ENCODE measurements at places on chromosomes 5 and 9. TPM values are rescaled to one million over a fixed set of nuclear protein-coding genes. Genes with fewer than 3 reads are reported as not detected.

The CDKN2B-AS1 gene
- 1.0 TPM for total RNA-seq

The SPATA31A3 gene
- total RNA-seq = not detected

The ADGRD2 gene
- total RNA-seq = not detected

The FAM153A gene
- 6.9 TPM for total RNA-seq

The PKD2L2 gene
- total RNA-seq = 0.74 TPM

The FAM193B gene
- 105 TPM for total RNA-seq

The PAEP gene
- not detected for total RNA-seq

The RANBP6 gene
- total RNA-seq = 25.1 TPM

DNA sequence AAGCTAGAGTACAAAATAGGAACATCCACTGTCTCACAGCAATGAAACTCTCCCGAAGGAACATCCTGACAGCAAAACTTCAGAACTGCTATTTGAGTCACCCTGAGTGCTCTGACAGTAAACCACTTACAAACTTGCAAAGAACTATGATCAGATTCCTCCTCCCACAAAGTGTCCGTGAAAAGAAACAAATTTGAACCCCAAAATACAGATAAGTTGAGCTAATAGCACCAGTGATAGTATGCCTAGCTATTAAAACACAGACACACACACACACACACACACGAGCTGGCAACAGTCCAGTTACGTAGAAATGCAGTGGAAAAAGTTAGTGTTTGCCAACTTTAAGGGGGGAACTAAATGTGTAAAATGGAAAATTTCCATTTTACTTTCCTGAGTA is 3.1 kb upstream of the GLIS3 start:
- peaks cover 2% of the 10 kb centered on the region for H3K36me3 ChIP-seq
- H3K4me1 ChIP-seq = peaks cover 63% of the 10 kb centered on the region
- no peak overlapping the region for H3K4me3 ChIP-seq

DNA sequence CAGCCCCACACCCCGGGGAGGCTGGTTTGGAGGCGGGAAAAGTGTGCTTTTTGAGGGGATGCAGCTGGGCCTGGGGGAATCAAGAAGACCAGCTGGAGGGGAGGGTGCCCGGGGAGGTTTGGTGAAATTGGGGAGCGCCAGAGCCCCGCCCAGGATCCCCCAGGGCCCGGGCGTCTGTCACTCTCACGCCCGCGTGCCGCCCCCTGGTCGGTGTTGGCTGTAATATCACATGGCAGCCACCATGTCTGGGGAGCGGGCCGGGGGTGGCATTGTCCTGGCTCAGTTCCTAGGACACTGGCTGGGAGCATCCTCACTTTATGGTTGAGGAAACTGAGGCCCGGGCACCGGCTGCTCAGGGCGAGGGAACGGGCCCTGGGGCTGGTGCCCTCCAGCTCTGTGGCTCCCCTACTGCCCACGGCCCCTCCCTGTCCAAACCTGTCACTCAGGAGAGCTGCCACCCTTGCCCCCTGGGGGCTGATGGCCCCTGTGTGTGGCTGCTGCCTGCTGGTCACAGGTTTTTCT is 27.5 kb downstream of the ASS1 start:
- no peaks in the 10 kb centered on the region for H3K36me3 ChIP-seq
- peaks cover 37% of the 10 kb centered on the region for H3K27me3 ChIP-seq
- DNase-seq = no peak

GRCh38 chr9:127014216-127014909 is 99.8 kb downstream of the RALGPS1 start:
- no peaks in the 10 kb centered on the region for H3K4me1 ChIP-seq
- no peak overlapping the region for H3K4me3 ChIP-seq
- no peak overlapping the region for H3K27ac ChIP-seq
- no peak for DNase-seq
- peaks cover 54% of the 10 kb centered on the region for H3K27me3 ChIP-seq
- no peaks in the 10 kb centered on the region for H3K36me3 ChIP-seq

- no peak overlapping the region for H3K4me3 ChIP-seq
- DNase-seq = no peak
- H3K27ac ChIP-seq = no peak overlapping the region
- no peaks in the 10 kb centered on the region for H3K4me1 ChIP-seq
These were observed 126.0 kb downstream of the STK32A start for GRCh38 chr5:147360816-147361215.

- DNase-seq = no peak
- no peak overlapping the region for H3K27ac ChIP-seq
- H3K27me3 ChIP-seq = peaks cover 5% of the 10 kb centered on the region
- H3K36me3 ChIP-seq = no peaks in the 10 kb centered on the region
- no peak overlapping the region for H3K4me3 ChIP-seq
These were observed 36.8 kb downstream of the HAPLN1 start for GRCh38 chr5:83683836-83684235.

GRCh38 chr9:135010921-135011320 is 76.5 kb upstream of the OLFM1 start:
- no peak overlapping the region for H3K27ac ChIP-seq
- no peaks in the 10 kb centered on the region for H3K36me3 ChIP-seq
- H3K27me3 ChIP-seq = no peaks in the 10 kb centered on the region
- H3K4me3 ChIP-seq = no peak overlapping the region
- H3K4me1 ChIP-seq = no peaks in the 10 kb centered on the region

- H3K4me1 ChIP-seq = peaks cover 19% of the 10 kb centered on the region
- no peak overlapping the region for H3K27ac ChIP-seq
- H3K36me3 ChIP-seq = no peaks in the 10 kb centered on the region
- no peak for DNase-seq
- peaks cover 8% of the 10 kb centered on the region for H3K27me3 ChIP-seq
These were observed 24.6 kb downstream of the SPARC start for GRCh38 chr5:151661968-151662732.

GRCh38 chr5:154625031-154625430 is 130.1 kb upstream of the LARP1 start:
- no peak for DNase-seq
- H3K4me1 ChIP-seq = no peaks in the 10 kb centered on the region
- peaks cover 7% of the 10 kb centered on the region for H3K27me3 ChIP-seq
- no peak overlapping the region for H3K4me3 ChIP-seq
- H3K27ac ChIP-seq = no peak overlapping the region

DNA sequence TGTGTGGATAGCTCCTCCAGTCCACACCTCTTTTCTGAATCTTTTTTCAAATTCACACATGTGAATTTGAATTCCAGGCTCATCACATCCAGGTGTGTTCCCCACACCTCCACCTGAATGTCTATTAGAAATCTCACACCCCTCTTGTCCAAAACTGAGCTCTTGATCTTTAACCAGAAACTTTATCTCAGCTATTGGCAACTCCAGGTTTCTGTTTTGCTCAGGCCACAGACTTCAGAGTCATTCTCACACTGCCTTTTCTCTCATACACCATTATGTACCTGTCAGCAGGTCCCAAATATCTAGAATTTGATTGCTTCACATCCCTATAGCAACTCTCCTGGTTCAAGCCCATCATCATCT is 11.6 kb downstream of the NIPSNAP3B start:
- H3K27me3 ChIP-seq = no peaks in the 10 kb centered on the region
- H3K4me1 ChIP-seq = no peaks in the 10 kb centered on the region
- DNase-seq = no peak
- H3K36me3 ChIP-seq = no peaks in the 10 kb centered on the region

- no peak overlapping the region for H3K27ac ChIP-seq
- no peak overlapping the region for H3K4me3 ChIP-seq
- H3K4me1 ChIP-seq = peaks cover 7% of the 10 kb centered on the region
- H3K36me3 ChIP-seq = no peaks in the 10 kb centered on the region
- no peaks in the 10 kb centered on the region for H3K27me3 ChIP-seq
These were observed 1.1 kb downstream of the UGCG start for GRCh38 chr9:111897601-111898137.

- peaks cover 2% of the 10 kb centered on the region for H3K36me3 ChIP-seq
- H3K4me1 ChIP-seq = peaks cover 41% of the 10 kb centered on the region
- no peak for DNase-seq
- no peaks in the 10 kb centered on the region for H3K27me3 ChIP-seq
- H3K4me3 ChIP-seq = no peak overlapping the region
- no peak overlapping the region for H3K27ac ChIP-seq
These were observed 26.2 kb upstream of the SERINC5 start for GRCh38 chr5:80282054-80282453.

DNA sequence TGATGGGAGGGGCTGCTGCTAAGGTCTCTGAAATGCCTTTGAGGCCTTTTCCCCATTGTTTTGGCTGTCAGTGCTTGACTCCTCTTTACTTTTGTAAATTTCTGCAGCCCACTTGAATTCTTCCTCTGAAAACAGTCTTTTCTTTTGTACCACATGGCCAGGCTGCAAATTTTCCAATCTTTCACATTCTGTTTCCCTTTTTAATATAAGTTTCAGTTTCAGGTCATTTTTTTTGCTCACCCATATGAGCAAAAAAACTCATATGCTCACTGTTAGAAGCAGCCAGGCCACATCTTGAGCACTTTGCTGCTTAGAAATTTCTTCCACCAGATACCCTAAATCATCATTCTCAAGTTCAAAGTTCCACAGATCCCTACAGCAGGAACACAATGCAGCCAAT is 234.6 kb upstream of the ADRA1B start:
- H3K27me3 ChIP-seq = peaks cover 3% of the 10 kb centered on the region
- H3K36me3 ChIP-seq = peaks cover 18% of the 10 kb centered on the region
- DNase-seq = no peak
- H3K4me3 ChIP-seq = no peak overlapping the region
- H3K27ac ChIP-seq = peak overlapping the region; percentile 34

DNA sequence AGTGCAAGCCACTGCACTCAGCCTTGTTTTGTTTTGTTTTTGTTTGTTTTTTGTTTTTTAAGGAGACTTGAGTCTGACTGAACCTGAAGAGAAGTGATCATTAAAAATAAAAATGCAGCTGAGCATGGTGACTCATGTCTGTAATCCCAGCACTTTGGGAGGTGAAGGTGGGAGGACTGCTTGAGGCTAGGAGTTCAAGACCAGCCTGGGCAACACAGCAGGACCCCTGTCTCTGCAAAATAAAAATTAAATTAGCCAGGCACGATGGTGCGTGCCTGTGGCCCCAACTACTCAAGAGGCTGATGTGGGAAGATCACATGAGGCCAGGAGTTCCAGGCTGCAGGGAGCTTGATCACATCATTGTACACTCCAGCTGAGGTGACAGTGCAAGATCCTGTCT is 6.2 kb downstream of the SLC1A1 start:
- H3K27me3 ChIP-seq = peaks cover 46% of the 10 kb centered on the region
- DNase-seq = no peak
- H3K36me3 ChIP-seq = peaks cover 5% of the 10 kb centered on the region
- no peak overlapping the region for H3K4me3 ChIP-seq
